ENCODE measurements at places on chromosomes 5 and 9.
A peak's percentile ranks its signal among the peaks of the same experiment; 100 is the strongest.

DNA sequence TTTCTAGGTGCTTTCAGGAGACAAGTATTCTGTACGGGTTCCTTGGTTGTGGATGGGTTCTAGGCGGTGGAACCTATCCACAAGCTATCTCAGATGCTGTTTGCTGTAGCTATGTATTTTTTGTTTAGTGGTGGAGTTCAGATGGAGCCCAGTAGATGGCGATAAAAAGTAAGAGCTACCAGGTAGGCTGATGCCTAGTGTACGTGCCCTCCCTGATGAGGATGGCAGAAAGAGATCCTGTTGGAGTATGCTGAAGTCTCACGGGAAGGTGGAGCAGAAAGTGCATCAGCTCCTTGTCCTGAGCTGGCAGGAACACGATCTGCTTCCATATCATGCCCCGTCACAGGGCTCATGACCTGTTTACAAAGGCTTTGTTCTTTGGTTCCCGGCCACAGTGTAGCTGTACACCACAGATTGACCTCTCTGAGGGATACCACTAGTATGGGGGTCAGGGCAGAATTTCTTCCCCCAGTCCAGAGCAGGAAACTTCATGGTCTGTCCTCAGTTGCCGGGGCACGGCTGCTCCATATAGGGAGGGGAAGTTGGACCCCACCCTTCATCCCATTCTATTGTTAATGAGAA lies 12.6 kb upstream of the UGT3A2 start:
- no peaks in the 10 kb centered on the region for H3K27me3 ChIP-seq
- H3K27ac ChIP-seq = no peak overlapping the region
- no peak overlapping the region for H3K4me3 ChIP-seq
- DNase-seq = peak; percentile 86

DNA sequence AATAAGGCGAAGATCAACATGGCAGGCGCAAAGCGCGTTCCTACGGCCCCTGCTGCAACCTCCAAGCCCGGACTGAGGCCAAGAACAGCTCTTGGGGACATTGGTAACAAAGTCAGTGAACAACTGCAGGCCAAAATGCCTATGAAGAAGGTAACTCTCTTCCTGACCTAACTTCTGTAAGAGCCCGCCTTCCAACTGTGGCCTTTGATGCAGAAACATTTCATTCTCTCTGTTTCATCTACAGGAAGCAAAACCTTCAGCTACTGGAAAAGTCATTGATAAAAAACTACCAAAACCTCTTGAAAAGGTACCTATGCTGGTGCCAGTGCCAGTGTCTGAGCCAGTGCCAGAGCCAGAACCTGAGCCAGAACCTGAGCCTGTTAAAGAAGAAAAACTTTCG lies 979 bp downstream of the CCNB1 start:
- H3K4me1 ChIP-seq = peaks cover 21% of the 10 kb centered on the region
- H3K27ac ChIP-seq = peak overlapping the region; percentile 95
- no peaks in the 10 kb centered on the region for H3K27me3 ChIP-seq

GRCh38 chr5:167713896-167714295 lies 577.5 kb upstream of the WWC1 start:
- peaks cover 29% of the 10 kb centered on the region for H3K4me1 ChIP-seq
- DNase-seq = no peak
- H3K27me3 ChIP-seq = no peaks in the 10 kb centered on the region
- no peak overlapping the region for H3K27ac ChIP-seq
- H3K36me3 ChIP-seq = no peaks in the 10 kb centered on the region

- peak within 1 kb of the TSS; percentile 46 for H3K27ac ChIP-seq
- no peaks in the 10 kb centered on the region for H3K36me3 ChIP-seq
- no peaks in the 10 kb centered on the region for H3K27me3 ChIP-seq
- peak; percentile 47 for DNase-seq
Measured at GRCh38 chr5:178895615-178896571, at the start of gene ZFP2. TSS of gene ZFP2 (plus strand) at chr5:178895913. CDS start at chr5:178931314, 35,401 bp downstream.

DNA sequence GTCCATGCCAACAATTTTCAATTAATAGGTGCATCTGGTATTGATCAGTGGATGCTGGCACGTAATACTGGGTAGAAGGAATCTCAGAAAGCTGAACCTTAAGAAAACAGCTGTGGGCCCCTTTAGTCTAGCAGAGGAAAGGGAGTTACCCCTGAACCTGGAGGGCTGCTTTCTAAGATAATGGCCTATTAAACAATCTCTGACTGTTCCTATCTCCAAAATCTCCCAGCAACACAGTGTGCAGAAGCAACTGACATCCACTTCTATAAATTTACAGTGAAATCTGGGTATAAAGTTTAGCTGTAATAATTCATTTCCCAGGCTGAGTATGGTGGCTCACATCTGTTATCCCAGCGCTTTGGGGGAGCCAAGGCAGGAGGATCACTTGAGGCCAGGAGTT lies 198.8 kb downstream of the MAPKAP1 start:
- peaks cover 2% of the 10 kb centered on the region for H3K4me1 ChIP-seq
- no peak overlapping the region for H3K27ac ChIP-seq

DNA sequence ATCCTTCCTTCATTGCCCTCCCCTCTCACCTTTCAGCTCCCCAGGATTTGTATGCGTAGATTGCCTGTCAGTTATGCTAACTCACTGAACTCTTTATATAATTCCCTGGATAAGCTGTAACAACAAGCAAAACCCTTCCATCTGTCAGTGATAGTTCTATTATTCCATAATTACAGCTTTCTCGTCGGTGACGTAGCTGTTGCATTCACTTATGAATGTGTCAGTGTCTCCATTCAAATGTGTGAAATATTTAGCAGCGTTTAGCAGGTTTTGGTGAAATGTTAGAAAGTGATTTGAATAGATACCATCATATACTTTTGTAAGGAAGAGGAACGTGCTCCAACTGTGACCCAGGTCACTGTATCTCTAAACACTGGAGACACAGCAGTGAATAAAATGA lies 45.2 kb downstream of the PIP5K1B start:
- no peaks in the 10 kb centered on the region for H3K36me3 ChIP-seq
- H3K27me3 ChIP-seq = peaks cover 14% of the 10 kb centered on the region
- no peaks in the 10 kb centered on the region for H3K4me1 ChIP-seq
- no peak for DNase-seq
- H3K27ac ChIP-seq = no peak overlapping the region
- H3K4me3 ChIP-seq = no peak overlapping the region

DNA sequence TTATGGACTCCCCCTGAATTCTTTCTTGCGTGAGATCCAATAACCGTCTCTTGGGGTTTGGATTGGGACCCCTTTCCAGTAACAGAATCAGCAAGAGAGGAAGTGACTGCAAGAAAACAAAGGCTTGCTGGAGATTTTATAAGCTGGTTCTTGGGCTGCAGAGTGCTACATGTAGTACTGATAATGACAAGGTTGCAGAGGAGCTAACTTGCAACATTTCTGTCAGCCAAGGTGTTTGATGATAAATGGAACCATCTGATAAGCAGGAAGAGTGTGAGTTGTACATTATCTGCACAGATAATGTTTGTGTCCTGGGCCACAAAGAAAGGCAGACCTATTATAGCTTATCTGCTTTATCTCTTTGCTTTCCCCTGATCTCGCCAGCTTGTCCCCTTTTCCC lies 37.1 kb downstream of the DNAJB5 start:
- no peaks in the 10 kb centered on the region for H3K27me3 ChIP-seq
- H3K4me3 ChIP-seq = no peak overlapping the region
- DNase-seq = peak; percentile 23
- no peaks in the 10 kb centered on the region for H3K36me3 ChIP-seq
- H3K27ac ChIP-seq = peak overlapping the region; percentile 54
- H3K4me1 ChIP-seq = no peaks in the 10 kb centered on the region

- no peak for DNase-seq
- no peak overlapping the region for H3K4me3 ChIP-seq
- no peaks in the 10 kb centered on the region for H3K36me3 ChIP-seq
- no peaks in the 10 kb centered on the region for H3K27me3 ChIP-seq
- no peak overlapping the region for H3K27ac ChIP-seq
Measured at GRCh38 chr9:109193974-109194556, 27.0 kb upstream of the FRRS1L start.
